ENCODE measurements at places on chromosomes 5 and 9.
A peak's percentile ranks its signal among the peaks of the same experiment; 100 is the strongest.

- DNase-seq: no peak
These were observed 15.1 kb upstream of the CXCL14 start for GRCh38 chr5:135593886-135594285.

DNA sequence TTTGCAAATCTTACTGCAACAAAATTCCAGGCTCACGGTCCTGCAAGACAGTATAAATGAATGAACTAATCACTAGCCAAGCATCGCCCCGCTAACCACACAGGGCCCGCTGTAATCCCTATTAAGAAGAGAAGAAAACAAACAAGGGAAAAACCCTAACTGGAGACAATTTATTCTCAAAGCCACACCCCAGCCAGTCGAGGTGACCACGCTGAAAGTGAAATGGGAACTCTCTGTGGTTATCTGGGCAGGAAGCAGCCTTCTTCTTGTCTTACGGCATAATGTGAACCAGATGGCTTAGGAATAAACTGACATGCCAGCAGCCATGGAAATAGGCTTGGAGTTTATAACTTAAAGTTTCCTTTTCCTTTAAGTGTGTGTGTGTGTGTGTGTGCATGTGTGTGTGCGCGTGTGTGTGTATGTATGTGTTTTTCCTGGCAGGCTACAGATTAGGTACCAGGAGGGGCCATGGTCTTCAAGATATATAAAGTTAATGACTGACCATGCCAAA is 120.2 kb downstream of the SEMA6A start:
- no peak for DNase-seq

DNA sequence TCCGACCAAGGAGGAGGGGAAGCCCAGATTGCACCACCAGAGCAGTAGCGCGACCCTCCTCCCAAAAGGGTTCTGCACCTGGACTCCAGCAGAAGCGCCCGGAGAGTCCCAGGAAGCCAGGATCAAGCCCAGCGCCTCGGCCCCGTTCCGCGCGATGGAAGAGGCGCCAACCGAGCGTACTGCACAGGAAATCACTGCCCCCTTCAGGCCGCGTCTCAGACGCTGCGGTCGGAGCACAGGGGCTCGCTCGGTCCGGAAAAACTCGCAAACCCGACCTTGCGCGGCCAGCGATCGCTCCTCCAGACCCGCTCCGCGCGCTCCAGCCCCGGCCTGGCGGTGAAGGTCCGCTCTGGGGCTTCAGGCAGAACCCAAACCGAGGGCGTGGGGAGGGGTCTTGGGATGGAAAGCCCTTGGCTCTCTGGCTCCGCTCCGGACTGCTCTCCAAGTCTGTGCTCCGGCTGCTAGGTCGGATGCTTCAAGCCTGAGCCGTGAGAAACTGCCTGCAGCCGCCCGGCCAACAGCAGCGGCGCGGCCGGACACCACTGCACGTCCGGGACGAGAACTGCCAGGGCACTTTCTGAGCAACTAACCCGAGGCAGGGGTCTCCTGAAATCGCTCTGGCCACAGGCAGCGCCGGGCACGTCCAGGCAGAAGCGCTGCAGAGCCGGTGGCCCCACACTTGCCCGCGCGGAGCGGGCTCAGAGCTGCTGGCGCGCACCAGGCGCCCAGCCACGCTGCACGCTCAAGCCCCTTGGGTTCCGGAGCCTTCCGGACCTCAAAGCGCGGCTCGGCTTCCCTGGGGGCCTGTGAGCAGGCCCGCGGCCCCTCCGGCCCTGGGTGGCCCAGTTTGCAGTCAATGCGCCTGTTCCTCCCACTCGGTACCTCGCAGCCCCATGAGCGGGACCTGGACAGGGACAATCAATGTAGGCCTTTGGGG is 1.3 kb downstream of the GABBR2 start:
- DNase-seq: no peak

DNA sequence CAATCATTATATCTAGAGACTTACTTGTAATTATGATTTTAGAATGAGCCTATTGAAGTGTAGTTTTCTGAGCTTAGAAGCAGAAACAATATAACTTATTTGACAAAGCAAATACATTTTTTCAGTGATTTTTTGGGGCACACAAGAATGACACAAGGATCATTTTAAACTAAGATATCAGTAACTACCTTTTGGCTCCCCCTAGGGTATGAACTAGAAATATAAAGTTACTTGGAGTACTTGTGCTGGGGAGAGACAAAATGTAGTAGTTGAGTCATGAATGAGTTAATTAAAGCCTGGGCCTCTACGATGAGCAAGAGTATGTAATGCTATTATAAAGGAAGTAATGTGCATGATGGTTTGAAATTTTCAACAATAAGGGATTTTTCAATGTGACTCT is 1244.1 kb upstream of the ACO1 start:
- DNase-seq: no peak

DNA sequence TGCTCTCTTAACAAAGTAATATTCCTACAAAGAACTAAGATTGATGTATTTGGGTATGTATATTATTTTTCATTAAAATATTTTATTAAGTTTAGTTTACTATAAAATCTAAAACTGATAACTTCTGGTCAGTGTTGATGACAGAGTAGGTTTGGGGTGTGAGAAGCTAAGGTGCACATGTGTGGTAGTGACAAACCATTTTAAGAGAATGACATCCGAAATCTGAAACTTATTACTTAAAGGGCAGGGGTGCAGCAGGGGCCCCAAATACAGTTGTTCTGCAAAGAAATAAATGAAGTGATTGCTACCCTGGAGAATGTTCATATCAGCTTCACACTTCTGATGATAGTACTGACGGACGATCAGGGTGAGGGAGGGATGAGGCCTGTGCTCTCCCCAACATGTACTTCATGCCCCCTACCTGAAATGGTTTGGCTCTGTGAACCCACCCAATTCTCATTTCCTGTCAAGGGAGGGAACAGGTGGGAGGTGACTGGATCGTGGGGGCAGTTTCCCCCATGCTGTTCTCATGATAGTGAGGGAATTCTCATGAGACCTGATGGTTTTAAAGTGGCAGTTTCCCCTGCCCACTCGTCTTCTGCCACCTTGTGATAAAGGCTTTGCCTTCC is 125.3 kb upstream of the RFX3 start:
- no peak for DNase-seq

GRCh38 chr5:40402007-40402364 is 277.7 kb upstream of the PTGER4 start:
- peak; percentile 26 for DNase-seq

DNA sequence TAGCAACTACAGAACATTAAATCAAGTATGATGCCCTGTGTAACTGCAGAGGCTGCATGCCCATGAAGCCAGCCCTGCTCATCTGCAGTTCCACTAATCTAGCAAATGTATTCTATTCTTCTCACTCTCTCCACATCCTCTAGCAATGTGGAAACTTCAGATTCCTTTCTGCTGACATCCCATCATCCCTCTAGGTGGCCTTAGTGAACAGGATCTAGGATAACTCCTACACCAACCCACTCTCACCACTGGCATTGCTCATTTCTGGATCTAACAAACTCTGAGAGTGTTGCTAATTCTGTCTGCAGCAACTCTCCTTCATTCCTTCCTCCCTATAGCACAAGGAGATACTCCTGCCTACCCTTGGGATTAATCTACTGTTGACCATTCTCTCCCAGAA is 80.8 kb downstream of the FAM81B start:
- DNase-seq: no peak

Measured in CD4-positive, alpha-beta T cell (primary cell).